Hippocampal formation (tissue), 2 donors: ENCODE measurements at places on chromosomes 5 and 9.

- DNase-seq = no peak
Observed at GRCh38 chr5:58582019-58582802, 664 bp upstream of the RAB3C start.

DNA sequence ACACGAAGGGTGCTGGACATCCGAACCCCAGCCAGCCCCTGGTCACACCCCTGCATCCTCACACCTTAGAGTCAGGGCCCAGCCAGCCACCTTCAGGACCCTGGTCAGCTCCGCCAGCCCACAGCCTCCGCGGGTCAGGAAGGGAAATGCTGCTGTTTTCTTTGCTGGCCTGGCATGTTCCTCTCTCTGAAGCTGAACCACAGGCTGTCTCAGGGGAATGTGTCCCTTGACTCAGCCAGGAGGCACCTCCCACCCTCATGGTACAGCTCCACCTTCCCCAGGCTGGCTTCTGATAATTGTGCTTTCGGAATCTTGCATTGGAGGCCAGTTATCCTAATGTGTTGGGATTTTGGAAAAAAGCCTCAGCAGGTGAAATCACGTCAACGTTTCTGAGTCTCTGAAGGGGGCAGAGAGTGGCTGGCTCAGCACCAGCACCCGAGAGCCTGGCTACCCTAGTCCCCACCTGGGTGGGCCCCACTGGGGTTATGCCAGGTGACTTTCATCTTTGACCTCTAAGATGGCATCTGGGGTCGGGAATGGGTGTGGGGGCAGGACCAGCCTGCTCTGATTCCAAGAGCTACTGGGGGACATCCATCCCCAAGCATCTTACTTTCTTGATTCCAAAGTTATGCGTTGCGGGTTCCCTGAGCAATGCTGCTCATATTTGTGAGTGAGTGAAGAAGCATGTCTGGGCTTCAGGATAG, 9.8 kb upstream of the OLFM1 start:
- no peak for DNase-seq

DNA sequence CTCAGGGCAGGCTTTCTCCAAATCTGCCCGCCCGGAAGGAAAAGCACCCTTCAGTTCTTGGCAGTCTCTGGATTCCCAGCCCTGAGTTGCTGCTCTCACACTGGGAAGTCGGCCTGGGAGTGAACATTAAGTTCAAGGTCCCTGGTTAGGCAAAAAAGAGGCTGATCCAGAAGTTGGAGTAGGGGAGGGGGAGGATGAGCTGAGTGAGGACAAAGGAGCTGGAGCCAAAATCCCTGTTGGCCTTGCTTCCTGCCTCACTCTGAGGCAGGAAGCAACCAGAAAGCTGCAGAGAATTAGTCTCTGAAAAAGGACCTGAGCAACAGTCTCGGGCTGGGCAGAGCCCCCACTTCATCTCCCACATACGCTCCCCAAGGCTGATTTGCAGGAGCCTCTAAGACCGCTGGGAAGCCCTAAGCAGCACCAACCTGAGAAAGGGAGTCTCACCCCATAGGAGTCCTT, 15.0 kb upstream of the RPS14 start:
- DNase-seq = no peak

DNA sequence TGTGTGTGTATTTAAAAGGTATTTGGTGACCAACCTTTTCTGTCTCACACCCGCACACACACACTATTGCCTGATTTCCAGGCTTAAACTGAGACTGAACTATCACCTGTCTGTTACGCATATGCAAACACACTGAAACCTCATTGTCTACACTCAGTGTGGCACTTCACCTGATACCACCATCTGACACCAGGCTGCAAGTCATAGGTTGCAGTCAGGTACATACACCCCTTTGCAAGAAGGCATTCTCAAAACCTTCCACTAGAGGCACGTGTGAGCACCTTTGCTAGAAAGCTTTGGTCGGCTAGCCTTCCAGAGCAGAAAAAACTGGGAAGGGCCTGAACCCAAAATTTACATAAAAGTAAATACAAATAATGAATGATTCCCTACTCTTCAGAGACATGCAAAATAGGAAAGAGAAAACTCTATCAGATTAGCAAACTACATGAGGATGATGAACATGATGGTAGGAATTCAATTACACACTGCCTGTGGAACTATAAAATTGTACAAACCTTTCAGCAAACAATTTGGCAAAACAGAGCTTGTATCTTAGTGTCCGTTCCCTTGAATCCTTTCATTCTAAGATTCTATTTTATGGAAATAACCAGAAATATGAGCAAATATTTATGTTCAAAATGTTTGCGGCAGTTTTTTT, 5.9 kb upstream of the FOXD1 start:
- peak; percentile 4 for DNase-seq

DNA sequence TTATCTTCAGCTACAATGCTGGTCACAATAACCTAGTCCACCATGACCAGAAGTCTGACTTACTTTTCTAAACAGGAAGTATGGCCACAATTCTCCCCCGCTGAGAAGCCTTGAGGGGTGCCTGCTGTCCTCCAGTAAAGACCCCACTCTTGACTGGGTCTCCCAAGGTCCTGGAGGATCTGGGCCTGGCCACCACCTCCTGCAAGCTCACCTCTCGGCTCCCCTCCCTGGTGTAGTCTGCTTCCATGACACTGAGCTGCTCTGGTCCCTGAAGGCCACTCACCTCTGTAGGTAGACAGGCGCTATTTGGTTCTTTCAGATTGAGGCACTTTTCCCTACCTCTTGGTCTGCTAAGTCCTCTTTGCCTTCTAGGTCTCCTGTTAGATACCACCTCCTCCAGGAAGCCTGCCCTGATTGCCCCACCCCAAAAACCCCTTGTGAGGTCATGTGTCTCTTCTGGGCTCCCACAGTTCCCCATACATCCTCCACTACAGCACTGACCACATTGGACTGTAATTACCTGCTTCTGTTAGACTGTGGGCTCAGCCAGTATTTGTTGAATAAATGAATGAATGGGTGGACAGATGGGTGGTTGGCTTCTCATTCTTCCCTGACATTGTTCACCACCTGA, 62.6 kb upstream of the IER5L start:
- DNase-seq = no peak

DNA sequence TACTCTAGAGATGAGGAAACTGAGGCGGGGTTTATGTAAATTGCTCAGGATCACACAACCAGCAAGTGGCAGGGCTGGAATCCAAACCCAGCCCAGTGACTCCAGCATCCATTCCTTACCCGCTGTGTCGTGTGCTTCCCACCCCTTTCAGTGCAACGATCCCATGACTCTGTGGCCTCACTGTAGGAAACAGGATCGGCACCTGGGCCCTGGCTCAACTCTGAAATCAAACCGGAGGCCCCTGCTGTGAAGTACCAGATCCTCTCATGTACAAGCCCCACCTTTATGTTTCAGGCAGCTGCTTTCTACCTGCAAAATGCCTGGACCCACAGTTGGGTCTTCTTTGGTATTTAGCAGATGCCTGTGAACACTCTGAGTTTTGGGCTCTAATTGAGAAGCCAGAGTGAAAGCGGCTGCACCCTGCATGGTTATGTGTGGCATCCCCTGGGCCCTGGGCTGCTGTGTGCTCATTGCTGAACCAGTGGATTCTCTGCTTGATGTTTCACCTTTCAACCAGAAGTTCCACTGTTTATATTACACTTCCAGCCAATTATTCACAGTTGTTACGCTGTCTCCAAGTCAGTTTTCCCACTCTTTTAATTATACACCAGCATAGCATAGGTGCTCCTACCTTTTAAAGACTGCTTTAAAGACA, 36.7 kb downstream of the ABLIM3 start:
- no peak for DNase-seq

GRCh38 chr9:112858625-112859147, 32.0 kb downstream of the SLC46A2 start:
- no peak for DNase-seq

DNA sequence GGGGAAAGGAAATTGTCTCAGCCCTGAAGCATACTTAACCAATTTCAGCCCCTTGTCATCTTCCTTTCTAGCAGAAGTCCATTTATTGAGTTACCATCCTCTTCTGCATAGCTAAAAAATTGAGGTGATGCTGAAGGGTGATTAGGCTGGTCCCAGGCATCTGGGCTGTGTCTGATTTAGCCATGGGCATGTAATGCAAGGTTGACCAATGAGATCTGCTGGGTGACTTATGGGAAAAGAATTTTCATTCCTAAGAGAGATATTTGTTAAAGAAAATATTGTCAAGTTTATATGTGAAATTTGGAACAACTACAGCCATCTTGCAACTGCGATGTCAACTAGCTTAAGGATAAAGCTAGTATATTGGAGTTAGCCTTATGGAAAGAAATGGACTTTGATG, 5.1 kb downstream of the ITGA2 start:
- no peak for DNase-seq

- DNase-seq = no peak
Observed at GRCh38 chr9:131011274-131012022, 2.5 kb downstream of the LAMC3 start.

- DNase-seq = no peak
Observed at GRCh38 chr9:130126721-130127433, 45.3 kb upstream of the NCS1 start.

GRCh38 chr5:144503123-144503522, 332.4 kb downstream of the KCTD16 start:
- no peak for DNase-seq

DNA sequence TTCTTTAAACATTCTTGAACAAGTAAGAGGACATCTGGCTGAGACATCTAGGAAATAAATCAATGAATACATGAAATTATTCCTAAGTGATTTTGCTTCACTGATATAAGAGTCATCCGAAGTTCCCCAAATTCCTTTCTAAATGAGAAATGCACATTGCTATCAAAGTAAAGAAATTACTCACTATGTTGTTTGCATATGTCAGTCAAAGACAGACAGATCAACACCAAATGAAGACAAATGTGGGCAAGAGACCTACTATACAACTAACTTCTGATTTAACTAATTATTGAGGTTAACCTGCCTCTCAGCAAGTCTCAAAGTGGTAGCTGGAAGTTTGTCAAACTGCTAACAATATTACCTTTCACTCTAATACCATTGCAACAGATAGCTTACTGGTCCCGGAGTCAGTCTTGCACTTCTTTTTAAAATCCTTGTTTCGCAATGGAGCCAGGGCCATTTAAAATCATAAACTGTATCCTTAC, 13.2 kb downstream of the TUT7 start:
- DNase-seq = no peak

DNA sequence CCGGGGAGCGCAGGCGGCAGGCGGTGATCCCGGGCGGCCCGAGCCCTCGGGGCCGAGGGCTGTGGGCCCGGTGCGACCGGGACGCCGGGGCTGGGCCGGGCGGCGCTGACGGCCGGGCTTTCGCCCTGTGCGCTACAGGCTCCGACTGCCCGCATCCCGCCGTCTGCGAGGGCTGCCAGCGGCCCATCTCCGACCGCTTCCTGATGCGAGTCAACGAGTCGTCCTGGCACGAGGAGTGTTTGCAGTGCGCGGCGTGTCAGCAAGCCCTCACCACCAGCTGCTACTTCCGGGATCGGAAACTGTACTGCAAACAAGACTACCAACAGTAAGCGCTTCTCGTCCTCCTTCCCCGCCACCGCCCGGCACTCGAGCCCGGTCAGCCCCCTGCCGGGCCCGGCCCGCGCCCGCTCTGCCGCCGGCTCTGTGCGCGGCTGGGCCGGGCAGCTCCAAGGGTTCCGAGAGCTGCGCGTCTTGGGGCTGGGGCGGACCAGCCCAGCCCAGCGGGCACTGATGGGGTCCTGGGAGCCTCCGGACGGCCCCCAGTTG, 1.6 kb downstream of the LMX1B start:
- DNase-seq = no peak
